NCI-H1092 (cell line): ENCODE measurements at places on chromosomes 3 and 15.

GRCh38 chr3:100297784-100298183 lies 36.8 kb upstream of the NIT2 start:
- DNase-seq = no peak

- DNase-seq = peak; percentile 19
Observed at GRCh38 chr3:98027085-98027446, 8.0 kb downstream of the GABRR3 start.

- peak; percentile 37 for DNase-seq
Observed at GRCh38 chr3:52021489-52022268, 26.0 kb upstream of the RPL29 start.

DNA sequence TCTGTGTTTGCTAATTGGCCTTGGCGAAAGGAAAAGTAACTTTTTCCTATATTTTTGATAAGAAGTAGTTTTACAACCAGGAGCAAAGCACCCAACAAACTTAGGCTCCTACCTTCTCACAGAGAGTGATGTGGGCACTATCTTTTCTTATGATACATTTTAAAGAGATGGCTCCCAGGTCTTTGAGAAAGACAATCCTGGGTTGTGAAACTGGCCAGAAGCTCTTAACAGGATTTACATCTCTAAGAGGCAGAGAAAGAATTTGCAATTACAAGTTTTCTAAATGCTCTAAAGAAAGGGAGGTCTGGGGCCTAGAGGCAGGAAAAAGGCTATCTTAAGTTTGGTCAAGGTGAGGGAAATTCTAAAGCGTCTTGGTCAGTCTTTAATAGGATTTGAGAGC lies 609.7 kb downstream of the VGLL3 start:
- DNase-seq = no peak

DNA sequence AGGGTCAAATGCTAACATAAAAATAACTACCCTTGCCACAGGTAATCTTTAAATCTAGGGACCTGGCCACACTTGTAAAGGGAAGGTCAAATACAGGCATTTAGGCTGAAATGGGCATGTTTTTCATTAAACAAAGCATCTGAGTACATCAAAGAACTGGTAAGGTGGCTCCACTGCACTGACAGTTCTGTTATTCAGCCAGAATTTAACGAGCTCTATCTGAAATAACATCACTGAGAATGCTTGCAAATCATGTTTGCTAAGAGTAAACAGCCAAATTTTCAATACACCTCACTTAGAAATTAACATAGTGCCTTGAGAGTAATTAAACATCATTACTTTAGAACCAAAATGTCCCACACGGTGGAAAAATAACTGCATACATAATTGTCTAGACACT lies 118.9 kb downstream of the MTHFS start:
- no peak for DNase-seq

- DNase-seq = no peak
Observed at GRCh38 chr3:14331251-14331650, 71.2 kb upstream of the SLC6A6 start.

DNA sequence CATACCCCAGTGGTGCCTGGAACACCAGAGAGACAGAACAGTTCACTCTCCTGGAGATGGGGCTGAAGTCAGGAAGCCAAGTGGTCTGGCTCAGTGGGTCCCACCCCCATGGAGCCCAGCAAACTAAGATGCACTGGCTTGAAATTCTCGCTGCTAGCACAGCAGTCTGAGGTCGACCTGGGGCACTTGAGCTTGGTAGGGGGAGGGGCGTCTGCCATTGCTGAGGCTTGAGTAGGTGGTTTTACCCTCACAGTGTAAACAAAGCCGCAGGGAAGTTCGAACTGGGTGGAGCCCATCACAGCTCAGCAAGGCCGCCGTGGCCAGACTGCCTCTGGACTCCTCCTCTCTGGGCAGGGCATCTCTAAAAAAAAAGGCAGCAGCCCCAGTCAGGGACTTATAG lies 272.0 kb downstream of the KLF13 start:
- DNase-seq = no peak

- no peak for DNase-seq
Observed at GRCh38 chr3:151673974-151674373, 59.8 kb upstream of the AADACL2 start.

- DNase-seq = no peak
Observed at GRCh38 chr3:10692039-10692622, 123.9 kb upstream of the SLC6A11 start.

DNA sequence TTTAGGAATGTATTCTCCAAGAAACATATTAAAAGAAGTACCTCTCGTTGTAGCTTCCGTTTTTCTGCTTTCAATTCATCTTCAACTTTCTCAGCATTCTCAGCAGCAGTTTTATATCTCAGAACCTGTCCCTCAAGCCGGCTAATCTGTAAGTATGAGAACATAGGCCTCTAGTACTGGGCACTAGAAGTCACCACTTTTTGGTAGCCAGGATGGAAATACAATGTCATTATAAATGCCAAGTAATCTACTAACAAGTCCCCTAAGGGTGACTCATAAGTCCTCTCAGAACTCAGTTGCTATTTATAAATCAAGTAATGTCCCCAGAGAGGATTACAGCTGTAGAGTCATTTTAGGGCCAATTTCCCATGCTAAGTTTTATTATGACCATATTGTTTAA lies 61.1 kb downstream of the MLH1 start:
- no peak for DNase-seq

DNA sequence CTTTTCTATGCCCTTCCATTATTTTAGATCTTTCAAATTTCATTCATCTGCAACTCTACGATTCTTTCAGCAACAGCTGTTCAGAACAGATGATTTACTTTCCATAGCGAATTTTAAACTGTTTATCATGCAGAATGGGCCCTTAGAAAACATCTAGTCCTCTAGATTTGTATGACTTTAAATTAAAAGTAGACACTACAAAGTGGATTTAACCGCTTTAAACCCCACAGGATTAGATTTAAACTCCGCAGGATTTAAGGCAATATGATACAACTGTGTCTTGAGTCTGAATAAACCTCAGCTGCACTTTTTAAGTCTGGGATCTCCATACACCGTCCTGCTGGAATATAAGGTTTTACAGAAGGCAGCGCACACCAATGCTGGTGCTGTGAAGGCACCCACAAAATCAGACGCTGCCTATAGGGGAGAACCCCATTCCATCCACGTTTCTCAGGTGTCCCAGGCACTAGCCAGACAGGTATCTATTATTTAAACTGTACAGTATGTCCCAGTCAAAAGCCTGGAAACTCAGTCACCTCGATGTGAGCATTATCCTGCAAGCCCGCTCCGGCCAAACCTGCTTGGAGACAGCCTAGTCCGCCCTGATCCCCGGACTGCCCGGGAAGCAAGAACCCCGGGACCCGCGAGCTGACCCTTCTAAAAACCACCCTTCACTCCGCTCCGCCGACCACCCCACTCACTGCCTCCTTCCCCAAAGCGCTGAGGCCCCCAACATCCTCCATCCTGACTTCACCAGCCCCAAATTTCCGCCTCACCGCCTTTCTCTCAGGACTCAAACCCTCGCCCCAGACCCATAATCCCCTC lies 768 bp downstream of the ANO10 start:
- DNase-seq = no peak

DNA sequence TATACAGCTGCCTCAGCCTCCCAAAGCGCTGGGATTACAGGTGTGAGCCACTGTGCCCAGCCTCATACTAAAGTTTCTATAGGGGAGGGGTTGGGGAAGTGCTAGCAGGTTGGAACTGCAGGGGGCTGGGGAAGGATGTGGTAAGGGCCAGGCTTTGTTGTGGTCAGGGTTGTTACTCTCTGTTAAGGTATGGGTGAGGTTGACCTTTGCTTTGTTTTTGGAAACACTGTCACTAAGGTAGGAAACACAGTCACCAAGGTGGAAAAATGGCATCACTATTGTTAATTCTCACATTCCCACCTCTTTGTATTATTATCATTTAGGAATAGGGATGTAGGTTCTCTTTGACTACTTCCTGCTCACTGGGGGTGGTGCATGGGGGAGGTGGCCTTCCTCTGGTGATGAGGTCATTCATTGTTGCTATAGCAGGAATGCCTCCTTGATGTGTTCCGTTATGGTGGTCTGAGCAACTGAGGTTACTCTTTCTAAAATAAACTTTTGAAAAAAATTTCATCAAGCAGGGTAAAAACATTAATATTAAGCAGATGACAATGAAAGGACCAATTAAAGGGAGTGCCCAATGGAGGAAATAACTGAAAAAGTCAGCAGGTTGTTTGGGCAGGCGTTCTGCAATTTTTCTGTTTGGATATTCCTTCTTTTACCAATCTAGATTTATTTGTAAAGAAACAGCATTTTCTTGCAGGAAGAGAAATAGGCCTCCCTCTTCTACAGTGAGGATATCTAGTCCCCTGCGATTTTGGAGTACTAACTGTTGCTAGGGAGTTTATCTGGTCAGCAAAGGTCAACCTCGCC lies 150.5 kb downstream of the WDR76 start:
- DNase-seq = no peak

GRCh38 chr3:122572940-122573412 lies 4.5 kb upstream of the PARP15 start:
- no peak for DNase-seq

DNA sequence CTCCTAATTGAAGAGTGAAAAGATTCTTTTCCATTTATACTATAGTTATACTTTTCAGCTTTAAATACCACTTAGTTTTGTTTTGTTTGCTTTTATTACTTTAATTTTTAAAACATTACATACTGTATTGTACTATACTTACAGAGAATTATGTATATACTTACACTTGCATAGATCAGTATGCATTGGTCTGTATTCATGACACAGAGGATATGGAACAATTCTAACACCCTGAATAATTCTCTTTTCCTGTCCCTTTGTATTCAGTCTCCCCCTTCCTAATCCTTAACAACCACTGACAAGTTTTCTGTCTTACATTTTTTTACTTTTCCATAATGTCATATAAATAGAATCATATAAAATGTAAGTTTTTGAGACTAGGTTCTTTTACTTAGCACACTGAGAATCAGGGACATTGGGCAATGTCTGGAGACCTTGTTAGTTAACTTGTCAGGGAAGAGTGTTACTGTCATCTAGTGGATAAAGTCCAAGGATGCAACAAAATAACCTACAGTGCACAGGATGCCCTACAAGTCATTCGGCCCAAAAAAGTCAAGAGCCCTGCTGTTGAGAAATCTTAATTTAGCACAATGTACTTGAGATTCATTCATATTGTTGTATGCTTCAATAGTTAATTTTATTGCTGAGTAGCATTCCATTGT lies 95.7 kb upstream of the MCTP2 start:
- no peak for DNase-seq

- peak; percentile 56 for DNase-seq
Observed at GRCh38 chr15:78979456-78980320, 34.8 kb upstream of the CTSH start.
